Hematopoietic multipotent progenitor cell treated with erythropoietin and hydrocortisone succinate and interleukin-3 and kit ligand, for 8 days (in vitro differentiated cells): ENCODE measurements at places on chromosomes 2 and 18.

DNA sequence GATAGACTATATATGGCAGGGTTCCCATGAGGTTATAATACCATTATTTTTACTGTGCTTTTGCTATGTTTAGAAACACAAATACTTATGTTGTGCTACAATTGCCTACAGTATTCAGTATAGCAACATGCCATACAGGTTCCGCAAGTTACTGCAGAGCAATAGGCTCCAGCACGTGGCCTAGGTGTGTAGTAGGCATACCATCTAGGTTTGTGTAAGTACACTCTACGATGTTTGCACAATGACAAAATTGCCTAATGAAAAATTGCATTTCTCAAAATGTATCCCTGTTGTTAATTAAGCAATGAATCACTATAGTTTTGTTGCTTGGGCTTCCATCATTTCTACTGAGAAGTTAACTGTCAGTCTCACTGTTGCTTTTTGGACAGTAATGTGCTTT, 9.8 kb downstream of the CD302 start:
- DNase-seq = no peak

DNA sequence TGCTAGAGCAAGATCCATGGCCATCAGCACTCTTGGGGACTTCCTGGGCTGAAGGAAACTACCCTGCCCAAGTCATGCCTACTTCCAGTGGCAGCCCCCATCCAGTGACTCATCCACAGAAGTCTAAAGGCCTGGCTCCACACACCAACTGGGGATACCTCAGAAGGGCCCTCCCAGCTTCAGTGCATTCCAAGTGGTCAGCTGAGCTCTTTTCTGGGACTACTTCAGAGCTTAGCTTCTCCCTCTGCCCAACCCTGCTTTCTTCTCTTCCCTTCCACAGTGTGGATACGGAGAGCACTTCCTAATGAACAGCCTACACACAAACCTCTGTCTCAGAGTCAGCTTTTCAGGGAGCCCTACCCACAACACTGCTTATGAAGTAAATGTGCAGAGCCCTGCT, 66.5 kb downstream of the CLHC1 start:
- no peak for DNase-seq

- no peak for DNase-seq
Measured at GRCh38 chr2:133777574-133777960, 209.3 kb upstream of the NCKAP5 start.

GRCh38 chr18:11857177-11857887, 6.1 kb downstream of the CHMP1B start:
- no peak for DNase-seq

DNA sequence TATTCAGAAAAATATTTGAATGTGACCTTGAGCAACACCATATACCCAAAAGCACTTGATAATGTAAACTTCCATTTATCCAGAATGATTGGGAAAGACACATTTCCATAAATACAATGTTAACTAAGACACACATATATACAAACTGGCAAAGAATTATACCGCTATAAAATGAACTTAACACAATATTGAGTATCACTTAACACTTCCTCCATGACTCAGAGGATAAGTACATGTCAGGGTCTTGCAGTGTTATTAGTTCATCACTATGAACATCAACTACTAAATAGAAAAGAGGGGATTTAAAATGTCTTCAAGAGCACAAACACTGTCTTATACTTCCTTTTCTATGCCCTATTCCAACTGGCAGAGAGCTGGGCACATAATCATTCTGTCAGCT, 18.6 kb downstream of the WDSUB1 start:
- DNase-seq = no peak

GRCh38 chr2:26465266-26465925, 12.5 kb downstream of the OTOF start:
- no peak for DNase-seq

DNA sequence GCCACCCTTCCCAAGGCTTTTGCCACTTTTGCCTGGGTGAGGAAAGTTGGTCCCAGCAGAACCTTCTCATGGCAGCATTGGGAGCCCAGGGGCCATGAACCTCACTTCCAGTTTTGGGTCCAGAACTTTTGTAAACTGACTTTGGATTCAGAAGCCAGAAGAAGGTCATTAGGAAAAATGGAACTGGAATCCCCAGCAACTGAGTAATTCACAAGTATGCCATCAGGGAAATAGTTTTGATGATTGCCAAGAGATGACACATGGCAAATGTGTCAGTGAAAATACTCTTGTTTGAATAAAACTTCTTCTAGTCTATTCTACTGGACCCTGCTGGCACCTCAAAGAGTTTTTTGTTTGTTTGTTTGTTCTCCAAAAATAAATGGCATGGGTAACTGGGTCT, 203.7 kb downstream of the SETBP1 start:
- DNase-seq = no peak

DNA sequence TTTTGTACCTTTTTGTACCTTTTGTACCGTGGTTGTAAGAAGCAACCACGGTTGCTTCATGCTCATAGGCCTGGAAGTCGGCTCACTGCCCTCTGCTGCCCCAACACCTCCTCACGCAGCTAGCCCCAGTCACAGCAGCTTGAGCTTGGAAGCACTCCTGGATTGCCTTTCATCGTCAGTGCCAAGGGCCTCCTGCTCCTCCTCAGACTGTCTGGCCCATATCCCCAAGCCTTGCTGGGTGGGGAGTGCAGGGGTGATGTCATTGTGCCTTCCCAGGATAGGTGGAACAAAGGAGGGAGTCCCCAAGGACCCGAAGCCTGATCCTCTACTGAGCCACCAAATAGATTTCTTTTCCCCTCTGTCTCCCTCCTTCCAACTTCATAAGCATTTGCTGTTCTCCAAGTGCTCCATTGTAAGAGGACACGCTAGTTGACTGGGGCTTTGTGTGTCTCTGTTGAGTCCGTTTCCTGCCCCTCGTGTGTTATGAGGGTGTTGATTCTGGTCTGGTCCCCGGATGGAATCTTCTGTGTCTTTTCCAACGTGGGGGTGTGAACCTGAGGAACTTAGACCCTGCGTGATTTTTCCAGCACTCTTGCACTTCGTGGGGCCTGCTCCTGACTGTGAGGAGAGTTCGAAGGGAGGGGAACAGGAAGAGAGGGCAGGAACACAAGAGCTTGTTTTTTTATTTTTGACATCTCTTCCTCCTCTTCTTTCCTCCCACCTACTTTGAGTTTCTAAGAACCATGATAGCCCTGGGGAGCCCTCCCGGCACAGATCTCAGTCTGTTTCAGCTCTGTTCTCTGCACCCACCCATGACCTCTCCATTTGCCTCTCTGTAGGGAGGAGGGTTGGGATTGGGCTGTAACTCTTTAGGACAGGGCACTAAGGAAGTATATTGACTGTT, 127.2 kb upstream of the EML6 start:
- no peak for DNase-seq

DNA sequence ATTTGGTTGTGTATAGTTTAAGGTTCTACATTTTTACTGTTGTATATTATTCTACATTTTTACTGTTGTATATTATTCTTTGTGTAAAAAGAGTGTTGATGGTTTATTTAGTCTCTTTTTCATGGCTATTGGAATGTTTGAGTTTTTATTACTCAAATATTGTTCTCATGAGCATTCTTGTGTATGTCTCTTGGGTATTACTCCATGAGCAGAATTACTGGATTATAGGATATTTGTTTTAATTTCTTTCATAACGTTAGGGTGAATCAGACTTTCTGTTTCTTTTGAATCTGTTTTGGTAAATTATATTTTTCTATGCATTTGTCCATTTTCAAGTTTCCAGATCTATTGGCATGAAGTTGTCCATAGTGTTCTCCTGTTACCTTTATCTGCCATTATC, 111.6 kb downstream of the DYNAP start:
- no peak for DNase-seq

- DNase-seq = no peak
Measured at GRCh38 chr18:446941-447560, 53.5 kb downstream of the COLEC12 start.

DNA sequence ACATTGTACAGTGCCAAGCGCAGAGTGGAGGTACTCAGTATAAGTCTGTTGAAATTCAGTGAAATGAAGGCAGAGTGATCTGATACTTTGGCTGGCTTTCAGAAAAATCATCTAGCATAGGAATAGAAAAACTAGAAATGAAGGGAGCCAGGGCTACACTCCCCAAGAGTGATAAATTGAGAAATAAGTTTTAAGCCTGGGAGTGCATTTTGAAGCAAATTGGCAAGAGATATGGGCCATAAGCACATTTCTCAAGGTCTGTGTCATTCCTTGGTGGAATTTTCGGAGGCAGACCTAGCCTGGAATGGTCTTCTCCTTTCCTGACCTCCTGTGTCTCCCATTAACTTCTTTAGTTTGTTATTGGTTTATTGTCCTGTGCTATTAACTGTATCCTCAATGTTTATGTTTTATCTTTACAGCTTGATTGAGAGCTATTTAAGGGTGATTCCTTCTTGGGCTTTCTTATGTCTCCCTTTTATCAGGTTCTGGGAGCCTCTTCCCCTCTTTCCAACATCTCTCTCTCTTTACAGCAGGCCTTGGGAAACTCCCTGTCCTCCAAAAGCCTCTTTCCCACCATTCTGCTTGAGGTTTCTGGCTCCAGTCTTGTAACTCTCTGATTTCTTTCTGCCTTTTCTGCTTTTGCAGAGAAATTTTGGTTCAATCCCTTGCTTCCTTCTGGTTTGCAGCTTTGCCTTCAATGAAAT, 649.5 kb downstream of the SLC4A3 start:
- no peak for DNase-seq

- DNase-seq = no peak
Measured at GRCh38 chr18:69528435-69528834, 127.7 kb downstream of the DOK6 start.

- no peak for DNase-seq
Measured at GRCh38 chr18:74784752-74785151, 187.1 kb downstream of the ZNF407 start.

DNA sequence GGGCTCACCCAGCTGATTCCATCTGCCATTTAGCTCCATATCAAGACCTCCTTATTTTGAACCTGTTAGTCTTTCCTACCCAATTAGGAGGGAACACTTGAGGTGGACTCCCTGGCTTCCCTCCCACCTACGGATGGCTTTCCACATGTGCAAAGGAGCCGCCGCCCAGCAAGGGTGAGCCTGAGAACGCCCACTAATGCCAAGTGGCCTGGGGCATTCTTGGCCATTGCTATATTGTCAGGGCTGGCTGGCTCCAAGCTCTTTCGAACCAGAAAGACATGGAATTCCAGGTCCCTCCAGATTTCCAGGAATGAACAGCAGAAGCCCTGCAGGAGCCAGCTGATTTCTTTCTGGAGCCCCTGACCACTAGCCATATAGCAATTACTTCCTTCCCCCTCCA, 196.2 kb downstream of the SMAD7 start:
- no peak for DNase-seq

DNA sequence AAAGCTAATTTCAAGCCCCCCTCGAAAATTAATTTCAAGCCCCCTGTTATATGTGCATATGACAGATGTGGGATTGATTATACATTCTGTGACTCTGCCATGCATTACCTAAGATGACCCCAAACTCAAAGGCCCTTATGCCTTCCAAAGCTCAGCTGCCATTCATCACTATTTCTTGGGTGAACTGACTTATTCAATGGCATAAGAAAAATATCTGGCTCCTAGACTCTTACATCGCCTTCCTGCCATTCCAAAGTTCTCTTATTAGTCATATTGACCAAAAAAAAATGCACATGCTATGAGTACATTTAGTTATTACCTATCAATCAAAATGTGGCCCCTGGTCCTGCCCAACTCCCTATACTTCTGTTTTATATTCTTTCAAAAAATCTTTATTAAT, 291.8 kb upstream of the CHAC2 start:
- no peak for DNase-seq

- DNase-seq = no peak
Measured at GRCh38 chr2:108297436-108298141, 8.9 kb downstream of the SULT1C2 start.

GRCh38 chr2:121144111-121144510, 140.9 kb downstream of the TFCP2L1 start:
- DNase-seq = no peak

- no peak for DNase-seq
Measured at GRCh38 chr2:157743051-157743450, 114.4 kb upstream of the ACVR1C start.

DNA sequence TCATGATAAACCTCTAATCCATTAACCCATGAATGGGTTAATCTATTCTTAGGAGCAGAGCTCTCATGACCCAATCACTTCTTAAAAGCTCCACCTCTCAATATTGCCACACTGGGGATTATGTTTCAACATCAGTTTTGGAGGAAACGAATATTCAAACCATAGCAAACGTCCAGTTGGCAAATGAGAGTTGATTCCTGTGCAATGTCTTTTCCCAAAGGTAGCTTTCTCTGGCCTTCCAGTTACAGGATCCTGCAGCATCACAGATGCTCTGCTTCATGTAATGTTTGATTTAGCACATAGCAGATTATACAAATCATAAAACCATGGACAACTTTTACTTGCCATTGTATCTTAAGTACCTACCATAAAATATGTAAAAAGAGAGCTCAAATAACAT, 481.0 kb downstream of the TNS1 start:
- DNase-seq = no peak

DNA sequence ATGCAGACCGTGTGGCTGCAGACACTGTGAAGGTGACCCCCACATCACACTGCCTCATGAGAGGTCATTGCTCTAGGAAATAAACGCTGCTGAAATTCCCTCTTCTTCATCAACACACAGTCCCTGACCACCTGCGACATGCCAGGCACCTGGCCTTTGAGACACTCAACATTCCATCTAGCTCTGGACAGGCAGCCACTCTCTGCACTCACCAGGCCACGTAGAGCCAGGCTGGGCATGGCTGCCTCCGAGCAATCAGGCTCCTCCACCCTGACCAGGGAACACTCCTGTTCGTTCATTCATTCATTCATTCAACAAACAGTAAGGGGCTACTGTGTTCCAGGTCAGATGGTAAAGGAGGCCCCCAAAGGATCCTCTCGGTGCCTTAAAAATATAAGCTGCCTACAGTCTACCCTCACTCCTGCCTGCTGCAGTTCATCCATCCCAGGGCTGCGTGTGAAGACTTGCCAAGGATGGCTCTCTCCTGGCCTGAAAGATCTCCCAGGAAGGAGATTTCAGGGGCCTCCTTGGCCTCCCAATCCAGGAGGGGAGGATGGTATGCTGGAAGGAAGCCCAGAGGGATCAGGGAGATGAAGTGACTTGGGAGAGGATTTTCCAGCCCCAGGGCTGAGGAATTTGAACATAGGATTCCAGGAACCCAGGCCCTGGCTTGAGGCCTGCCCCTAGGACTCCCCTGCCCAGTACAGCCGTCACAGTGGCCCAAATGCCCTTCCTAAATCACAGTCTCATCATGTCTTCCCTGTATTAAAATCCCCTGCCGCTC, 66.7 kb downstream of the TNS1 start:
- no peak for DNase-seq

DNA sequence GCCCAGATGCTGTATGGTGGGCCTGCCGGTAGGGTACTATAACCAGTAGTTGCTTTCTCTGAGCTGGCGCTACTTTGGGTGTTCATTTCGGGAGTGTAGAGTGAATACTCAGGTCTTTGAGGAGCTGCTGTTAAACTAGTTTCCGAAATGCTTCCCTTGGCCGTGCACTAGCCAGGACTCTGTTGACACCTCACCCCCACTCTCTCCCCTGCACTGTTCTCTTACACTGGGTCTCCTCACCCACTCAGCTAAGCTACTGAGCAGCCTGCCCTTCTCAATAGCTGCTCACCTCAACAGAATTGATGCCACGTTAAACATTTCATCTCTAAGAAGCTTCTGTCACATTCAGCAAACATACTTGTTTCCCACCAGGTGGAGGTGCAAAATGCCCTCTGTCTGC, 86.9 kb downstream of the RAPGEF4 start:
- no peak for DNase-seq
